ENCODE measurements at places on chromosomes 16 and 17.
A peak's percentile ranks its signal among the peaks of the same experiment; 100 is the strongest.

DNA sequence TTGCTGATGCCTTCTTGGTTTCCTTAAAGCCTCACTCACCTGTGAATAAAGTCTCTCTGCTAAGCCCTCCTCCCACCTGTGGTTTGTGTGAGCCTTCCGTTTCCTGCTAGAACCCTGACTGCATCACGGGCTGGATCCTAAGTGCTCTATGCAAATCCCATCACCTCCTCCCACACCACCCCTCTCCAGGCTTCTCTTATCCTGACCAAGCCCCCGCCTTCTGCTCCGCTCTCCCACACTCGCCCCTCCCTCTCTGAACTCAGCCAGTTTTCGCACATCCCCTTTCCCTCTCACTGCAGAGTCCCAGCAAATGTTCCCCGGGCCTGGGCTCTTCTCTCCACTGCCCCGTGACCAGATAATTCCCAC is 51.8 kb downstream of the PIMREG start:
- no peak for DNase-seq

- DNase-seq: peak; percentile 14
Measured at GRCh38 chr17:38761612-38762011, 9.1 kb downstream of the PSMB3 start.

DNA sequence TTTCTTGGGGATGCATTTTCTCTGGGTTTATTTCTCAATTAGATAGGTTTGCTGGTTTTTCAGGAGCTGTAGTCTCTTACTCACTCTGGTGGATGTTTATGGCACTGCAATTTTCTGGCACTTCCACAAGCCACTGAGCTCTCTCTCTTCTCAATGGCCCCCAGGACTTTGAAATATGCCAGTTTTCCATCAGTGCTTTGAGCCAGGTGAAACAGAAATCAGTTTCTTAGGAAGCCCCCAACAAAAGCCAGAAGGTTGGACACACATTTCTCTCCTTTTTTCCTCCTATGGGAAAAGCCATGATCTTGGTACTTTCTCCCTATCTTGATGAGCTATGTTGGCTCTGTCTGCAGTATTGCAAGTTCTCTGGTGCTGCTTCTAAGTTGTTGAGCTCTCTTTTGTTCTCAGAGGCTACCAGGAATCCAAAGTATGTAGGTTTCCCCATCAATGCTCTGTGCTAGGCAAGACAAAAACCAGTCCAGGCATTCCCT is 90.7 kb upstream of the SMIM36 start:
- no peak for DNase-seq

DNA sequence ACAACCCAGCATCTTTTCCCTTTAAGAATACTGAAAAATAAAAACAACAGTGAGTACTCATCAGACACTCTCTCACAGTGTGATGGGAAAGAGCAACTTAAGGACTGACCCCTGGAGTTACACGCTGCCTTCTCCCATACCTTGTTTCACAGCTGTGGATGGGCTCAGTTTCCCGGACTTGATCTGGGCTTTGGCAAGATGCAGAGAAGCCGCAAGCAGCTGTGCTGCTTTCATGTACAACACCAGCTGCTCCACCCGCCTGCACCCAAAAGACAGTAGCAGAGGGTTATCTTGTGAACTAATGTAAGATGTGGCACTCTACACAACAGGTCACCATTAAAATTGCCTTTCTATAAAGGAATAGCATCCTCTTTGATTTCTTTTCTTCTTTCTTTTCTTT is 32.7 kb upstream of the ALDH3A1 start:
- no peak for DNase-seq

GRCh38 chr16:12147681-12148080 is 171.1 kb downstream of the SNX29 start:
- no peak for DNase-seq

DNA sequence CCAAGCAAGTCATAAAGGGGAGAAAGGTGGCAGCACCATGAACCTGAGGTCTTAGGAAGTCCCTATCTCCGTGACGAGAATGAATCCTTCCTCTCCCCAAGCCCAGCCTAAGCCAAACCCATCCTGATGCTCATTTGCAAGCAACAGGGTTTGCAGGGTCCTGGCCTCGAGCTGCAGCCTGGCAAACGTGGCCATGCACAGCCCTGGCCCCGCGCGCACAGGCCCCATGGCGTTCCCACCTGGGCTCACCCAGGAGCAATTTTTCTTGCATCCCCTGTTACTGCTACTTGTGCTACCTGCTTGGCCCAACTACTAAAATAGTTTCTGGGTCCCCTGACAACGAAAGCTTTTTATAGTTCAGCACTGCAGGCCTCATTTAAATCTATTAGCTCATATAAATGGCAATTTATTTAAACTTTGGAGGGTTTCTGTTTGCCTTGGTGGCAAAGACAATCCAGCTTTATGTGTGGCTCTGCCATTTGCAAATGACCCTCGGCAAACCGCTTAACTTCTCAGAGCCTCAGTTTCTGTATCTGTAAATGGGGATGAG is 141.5 kb downstream of the C16orf78 start:
- no peak for DNase-seq

DNA sequence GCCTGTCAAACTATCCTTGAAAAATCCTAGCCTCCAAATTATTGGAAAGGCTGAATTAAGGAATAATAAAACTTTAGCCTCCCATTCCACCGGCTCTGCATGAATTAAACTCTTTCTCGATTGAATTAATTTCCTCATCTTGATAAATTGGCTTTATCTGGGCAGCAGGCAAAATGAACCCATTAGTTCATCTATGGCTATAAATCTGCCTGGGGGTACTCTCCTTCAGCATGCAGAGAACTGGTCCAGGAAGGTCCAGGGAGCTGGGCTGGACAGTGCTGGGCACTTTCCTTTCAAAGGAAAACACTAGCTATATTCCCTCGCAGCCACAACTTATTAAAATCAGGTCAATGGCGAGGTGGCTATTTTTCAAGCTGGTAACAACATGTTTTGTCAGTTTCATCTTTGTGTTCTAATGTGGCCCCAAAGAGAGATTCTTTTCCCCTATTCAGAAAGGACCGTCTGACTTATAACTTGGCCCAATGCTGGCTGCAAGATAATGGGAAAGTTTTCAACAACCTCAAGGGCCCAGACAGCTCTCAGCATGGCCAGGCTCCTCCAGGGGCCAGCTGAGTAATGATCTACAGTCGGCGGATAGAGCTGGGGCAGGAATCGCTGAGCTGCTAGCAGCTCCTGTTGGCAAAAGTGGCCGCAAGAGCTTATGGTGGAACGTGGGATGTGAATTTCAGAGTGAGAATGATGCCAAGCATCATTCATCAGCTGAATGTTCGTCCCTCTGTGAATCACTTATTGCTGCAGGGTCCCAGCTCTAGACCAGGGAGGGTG is 326.9 kb downstream of the SLC39A11 start:
- DNase-seq: no peak

GRCh38 chr16:85619101-85619891 is 6.2 kb downstream of the GSE1 start:
- DNase-seq: no peak

GRCh38 chr16:81447383-81448101 is 2.9 kb downstream of the CMIP start:
- peak; percentile 19 for DNase-seq

GRCh38 chr17:50039058-50039457 is 16.9 kb upstream of the ITGA3 start:
- no peak for DNase-seq

GRCh38 chr16:85522842-85523601 is 90.1 kb upstream of the GSE1 start:
- DNase-seq: no peak

GRCh38 chr17:30101686-30102390 is 14.8 kb upstream of the NSRP1 start:
- DNase-seq: no peak

DNA sequence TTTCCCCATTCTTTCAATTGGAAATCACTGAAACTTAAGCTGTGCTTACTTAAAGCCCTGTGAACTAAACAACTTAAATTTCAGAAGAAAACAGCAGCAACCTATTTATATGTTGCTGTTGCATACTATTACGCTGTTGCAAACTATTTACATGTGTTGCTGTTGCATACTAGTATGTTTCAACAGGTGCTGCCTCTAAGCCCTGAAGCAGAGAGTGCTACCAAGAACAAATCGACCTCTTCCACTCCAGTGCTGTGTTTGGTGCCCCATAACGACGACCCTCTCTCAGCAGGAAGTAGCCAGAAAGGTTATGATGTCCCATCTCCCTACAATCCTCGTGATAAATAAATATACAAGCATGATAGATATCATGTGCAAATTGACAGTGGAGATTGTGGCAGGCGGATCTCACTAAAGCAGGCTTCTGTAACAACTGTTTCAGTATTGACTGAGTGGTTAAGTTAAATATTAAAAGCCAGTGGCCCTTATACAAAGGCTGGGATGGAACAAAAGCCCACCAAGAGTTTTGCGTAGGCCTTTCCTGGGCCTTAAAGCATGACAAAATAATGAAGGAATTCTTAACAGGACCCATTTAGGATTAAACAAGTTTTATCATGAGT is 5.7 kb upstream of the SCPEP1 start:
- DNase-seq: no peak

- no peak for DNase-seq
Measured at GRCh38 chr16:84243732-84244131, 3.9 kb upstream of the KCNG4 start.

GRCh38 chr17:40427002-40427491 is 9.4 kb upstream of the TOP2A start:
- no peak for DNase-seq

- no peak for DNase-seq
Measured at GRCh38 chr17:41773731-41774193, 12.7 kb downstream of the JUP start.

DNA sequence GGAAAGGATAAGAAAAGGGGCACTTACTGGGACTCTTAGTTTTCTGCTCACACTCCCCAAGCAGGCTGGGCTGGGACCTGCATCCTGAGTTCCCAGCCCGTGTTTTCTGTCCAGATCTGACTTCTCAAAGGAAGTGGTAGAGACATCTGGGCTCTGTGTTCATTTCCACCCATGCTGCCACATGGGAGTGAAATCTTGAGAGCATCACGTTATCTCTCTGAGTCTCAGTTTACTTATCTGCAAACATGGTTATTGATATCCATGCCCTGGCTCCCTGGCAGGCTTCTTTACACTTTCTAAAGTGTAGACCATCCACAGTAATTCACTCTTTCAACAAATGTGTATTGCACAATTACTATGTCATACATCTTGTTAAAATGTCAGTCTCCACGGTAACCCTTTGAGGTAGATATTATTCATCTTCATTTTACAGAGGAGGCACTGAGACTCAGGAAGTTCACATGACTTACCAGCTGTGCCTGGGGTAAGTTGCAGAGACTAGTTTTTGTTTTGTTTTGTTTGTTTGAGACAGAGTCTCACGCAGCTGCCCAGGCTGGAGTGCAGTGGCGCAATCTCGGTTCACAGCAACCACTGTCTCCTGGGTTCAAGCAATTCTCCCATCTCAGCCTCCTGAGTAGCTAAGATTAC is 3.4 kb downstream of the ZNF688 start:
- DNase-seq: peak; percentile 69

DNA sequence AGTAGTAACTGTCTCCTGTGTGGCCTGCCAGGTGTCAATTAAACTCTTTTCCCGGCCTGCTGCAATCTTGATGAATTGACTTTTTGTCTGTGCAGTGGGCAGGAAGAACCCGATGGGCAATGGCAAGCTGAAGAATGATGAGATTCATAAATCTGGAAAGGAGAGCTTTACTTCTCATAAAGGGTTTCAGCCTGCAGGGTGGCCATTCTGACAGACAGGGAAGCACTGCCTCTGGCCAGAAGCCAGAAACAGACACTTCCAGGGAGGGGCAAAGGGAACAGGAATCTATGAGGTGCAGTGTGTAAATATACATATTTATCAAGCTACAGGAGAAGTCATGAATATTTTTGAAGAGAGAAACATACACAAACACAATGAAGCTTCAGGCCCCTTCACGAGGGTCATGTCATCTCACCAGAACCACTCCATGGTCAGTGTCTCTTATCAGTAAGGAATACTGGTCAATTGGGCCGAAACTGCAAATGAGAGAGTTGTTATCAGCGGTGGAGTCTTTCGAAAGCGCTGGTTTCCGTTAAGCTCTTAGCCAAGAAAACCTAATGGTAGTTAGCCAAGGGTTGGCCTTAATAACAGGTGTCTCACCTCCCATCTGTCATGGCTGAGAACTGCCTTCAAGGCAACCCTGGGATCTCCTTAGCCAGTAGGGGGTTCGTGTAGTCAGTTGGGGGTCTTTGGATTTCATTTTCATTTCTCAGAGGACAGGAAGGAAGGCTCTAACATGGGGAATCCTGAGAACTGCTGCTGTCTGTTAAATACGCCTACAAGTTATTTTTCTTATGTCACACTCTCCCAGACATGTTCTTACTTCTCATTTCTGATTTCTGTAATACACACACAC is 1.2 kb upstream of the NARF start:
- peak; percentile 20 for DNase-seq

DNA sequence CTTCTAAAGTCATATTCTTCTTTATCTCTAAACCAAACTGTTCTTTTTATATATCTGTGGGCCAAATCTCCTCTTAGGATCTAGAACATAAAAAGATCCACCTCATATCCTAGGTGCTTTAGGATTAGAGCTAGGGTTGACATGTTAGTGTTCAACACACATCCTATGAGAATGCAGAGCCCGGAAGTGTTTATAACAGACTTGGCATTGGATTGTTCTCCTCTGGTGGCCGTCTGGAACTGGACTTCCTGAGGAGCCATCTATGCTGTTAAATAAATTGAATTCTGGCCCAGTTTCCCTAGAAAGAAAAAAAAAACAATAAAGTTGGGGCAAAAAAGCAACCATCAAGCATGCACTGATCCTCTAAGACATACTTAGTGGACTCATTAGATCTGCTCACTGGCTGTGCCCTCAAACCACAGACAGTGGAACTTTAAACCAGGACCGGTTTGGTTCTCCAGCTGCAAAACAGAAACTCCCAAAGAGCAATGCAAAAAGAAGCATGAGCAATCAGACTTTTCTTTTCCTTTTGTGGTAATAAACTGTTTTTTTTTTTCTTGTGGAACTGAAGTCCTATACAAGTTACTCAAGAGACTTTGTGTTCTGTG is 182.5 kb downstream of the ZNF18 start:
- no peak for DNase-seq

DNA sequence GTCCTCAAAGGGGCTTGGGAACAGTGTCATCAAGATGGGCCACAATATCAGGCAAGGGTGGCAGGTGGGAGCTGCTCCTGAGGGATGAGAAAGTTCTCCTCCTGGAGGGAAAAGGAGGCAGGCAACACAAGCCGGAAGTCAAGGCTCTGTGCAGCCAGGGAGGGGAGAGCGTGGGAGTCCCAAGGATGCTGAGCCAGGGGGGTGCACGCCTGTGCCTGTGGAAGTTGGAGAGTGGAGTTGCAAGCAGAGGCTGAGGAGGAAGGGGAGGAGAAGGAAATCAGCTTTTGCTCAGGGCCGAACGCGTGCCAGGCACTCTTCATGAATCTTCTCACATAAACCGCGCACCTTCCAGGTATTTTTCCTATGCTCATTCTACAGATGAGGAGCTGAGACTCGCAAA is 7.4 kb upstream of the SLC13A2 start:
- DNase-seq: no peak
